ENCODE measurements at places on chromosomes 11 and 22. TPM values are rescaled to one million over a fixed set of nuclear protein-coding genes. Genes with fewer than 3 reads are reported as not detected.

DNA sequence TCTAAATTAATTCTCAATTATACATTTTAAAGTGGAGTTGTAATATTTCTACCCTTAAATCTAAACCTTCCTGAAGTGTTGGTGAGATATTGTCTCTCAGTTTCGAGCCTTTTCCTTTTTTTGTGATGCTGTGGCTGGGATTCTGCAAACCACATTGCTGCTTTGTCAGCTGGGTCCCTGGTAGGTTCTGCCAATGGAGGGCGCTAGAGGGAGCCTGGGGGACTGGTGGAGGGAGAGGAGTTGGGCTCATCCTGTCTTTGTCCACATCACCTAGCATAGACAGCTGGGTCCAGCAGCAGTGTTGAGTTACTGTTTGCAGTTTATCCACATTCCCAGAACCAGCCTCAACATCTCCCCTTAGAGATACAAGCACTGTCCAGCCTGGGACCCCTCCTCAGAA lies 41.0 kb downstream of the TRAF6 start:
- no peak for DNase-seq

- DNase-seq: no peak
Observed at GRCh38 chr11:123235656-123236261, 40.7 kb upstream of the CLMP start.

- peak; percentile 96 for DNase-seq
Observed at GRCh38 chr11:122069707-122070360, 46.2 kb downstream of the BLID start.

GRCh38 chr11:61369372-61370348 lies 7.5 kb downstream of the TMEM138 start:
- no peak for DNase-seq

DNA sequence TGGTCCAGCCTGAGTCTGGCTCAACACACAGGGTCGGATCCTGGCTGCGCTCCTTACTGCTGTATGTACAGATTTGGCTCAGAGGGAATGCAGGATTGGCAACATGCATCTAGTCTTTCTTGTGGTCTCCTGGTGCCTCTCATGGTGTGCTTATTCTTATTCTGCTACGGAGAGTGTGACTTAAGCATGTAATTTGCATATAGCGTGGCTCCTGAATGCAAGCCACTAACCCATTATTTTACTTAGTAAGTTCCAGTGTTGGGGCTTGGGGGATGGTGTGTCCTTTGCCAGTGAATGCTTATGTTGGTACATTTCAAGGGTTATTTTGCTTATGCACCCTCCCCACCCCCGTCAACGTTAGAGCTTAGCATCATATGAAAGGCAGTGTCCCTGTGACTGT lies 51.2 kb downstream of the PTPRJ start:
- no peak for DNase-seq

- no peak for DNase-seq
Observed at GRCh38 chr22:43078522-43078921, 10.7 kb downstream of the TTLL1 start.

DNA sequence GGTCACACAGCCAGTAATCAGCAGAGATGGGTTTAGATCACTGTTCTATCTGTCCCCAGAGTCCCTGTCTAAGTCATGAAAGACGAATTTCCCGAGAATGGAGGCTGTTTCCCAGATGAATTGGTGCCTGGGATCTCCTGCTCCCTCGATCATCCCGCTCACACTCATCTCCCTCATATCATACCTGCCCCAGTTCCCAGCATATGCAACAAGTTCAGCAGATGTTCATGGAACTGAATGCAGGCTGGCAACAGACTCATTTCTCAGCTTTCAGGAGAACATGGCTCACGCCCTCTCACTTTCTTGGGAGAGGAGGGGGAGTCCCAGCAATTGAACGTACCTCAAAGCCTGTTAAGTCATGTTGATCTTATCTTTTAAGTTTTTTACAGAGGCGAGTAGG lies 22.1 kb downstream of the CD6 start:
- DNase-seq: no peak

DNA sequence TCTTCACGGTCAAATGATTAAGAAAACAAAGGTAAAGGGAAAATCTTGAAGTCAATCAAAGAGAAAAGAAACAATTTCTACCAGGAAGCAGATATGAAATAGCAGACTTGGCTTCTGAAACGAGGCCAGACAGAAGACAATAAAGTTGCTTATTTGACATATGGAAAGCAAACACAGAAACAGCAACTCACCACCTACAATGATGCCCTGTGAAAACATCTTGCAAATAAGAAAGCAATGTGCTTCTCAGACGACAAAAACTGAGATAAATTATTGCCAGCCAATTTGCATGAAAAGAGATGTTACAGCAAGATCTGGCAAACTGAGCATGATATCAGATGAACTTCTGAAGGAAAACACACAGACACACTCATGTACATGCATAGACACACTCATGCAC lies 45.9 kb upstream of the CTSC start:
- DNase-seq: no peak

The ROBO4 gene
- 278 TPM for total RNA-seq

The C11orf21 gene
- not detected for total RNA-seq

All from dermis microvascular lymphatic vessel endothelial cell (primary cell).